Activated T-helper 1 cell treated with anti-CD3 and anti-CD28 coated beads, Interleukin-12 subunit alpha, Interleukin-12 subunit beta, Interleukin-2, Interleukin-4 antibody, amounts not matched to agents 30 ng/mL and 10 ng/mL and 1 ng/mL, durations not matched to agents 14 hours and 24 hours and 36 hours (primary cell): ENCODE measurements at places on chromosomes 1 and 21. TPM values are rescaled to one million over a fixed set of nuclear protein-coding genes. Genes with fewer than 3 reads are reported as not detected.

DNA sequence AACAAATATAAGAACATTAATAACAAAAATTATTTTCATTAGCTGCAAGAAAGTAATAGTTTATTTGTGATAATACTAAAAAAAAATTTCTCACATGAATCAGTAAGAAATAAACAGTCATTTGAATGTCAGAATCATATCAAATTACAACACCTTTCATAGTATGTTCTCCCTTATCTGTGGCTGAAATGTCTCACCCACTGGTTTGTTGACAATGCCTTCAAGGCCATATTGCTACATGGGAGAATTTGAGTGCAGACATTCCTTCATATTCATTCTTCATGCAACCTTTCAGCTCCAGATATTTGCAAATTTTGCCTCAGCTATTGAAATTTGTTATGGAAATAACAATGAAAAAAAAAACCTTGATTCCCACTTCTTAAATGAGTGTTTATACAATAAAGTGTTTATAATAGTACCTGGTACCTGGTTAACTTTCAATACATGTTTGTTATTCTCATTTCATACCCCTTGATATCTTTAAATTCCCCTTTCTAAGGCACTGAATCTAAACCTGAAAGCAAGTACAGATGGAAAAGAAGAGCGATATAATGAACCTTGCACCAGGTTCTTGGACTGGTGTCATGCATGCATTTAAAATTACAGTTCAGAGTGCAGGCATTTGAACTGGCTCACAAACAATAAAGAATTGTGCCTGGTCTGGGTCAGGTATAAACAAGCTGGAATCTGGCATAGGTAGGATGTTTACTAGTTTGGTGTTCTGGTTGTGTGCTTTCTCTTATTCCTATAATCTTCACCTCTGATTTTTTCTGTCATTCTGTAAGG, 242.2 kb upstream of the ADGRL2 start:
- H3K4me3 ChIP-seq = no peak overlapping the region
- no peaks in the 10 kb centered on the region for H3K27me3 ChIP-seq
- no peaks in the 10 kb centered on the region for H3K36me3 ChIP-seq
- no peak overlapping the region for H3K27ac ChIP-seq
- H3K4me1 ChIP-seq = no peaks in the 10 kb centered on the region

The TBX19 gene
- total RNA-seq = 2.0 and 2.5 TPM in 2 replicates

DNA sequence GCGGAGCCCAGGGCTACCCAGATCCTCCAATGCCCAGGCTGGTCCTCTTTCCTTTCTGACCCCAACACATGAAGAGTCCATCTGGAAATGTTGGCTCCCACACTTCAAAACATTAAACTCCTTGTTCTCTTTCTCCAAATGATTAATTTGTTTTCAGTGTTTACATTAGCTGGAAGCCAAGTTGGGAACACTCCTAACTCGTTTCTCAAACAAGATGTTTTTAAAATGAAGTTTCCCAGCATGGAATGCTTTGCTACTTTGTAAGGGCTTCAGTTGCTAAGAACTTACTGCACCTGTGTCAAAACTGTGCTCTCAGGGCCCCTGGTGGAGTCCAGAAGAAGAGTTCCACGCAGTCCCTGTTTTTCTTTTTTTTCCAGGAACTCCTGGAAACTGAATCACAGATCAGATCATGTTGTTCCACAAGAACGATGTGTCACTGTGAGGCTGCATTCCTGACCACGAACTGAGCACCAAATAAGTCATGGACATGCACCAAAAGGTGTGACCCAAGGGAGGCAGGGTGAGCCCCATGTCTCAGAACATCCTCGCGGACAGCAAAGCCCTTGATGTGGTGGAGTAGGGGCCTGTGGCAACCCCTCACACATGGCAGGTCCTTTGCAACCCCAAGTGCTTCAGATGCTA, 257.3 kb downstream of the KCNJ6 start:
- no peaks in the 10 kb centered on the region for H3K36me3 ChIP-seq
- no peak overlapping the region for H3K4me3 ChIP-seq
- no peak overlapping the region for H3K27ac ChIP-seq
- peaks cover 4% of the 10 kb centered on the region for H3K27me3 ChIP-seq
- no peak for DNase-seq

The NGF gene
- not detected in 2 replicates for total RNA-seq

GRCh38 chr1:175482071-175482451, 261.3 kb downstream of the TNR start:
- no peaks in the 10 kb centered on the region for H3K4me1 ChIP-seq
- DNase-seq = no peak

The UQCRHL gene
- total RNA-seq = 1.3 and 1.5 TPM in 2 replicates
